Right atrium auricular region (tissue), 2 donors: ENCODE measurements at places on chromosomes 2 and 18.

GRCh38 chr2:72118386-72118785, 29.3 kb downstream of the CYP26B1 start:
- no peaks in the 10 kb centered on the region for H3K27me3 ChIP-seq
- DNase-seq, result peak; percentile 34
- H3K4me3 ChIP-seq, result no peak overlapping the region

GRCh38 chr18:26252411-26252810, 26.2 kb downstream of the TAF4B start:
- H3K4me3 ChIP-seq, result no peak overlapping the region
- no peak overlapping the region for H3K27ac ChIP-seq
- H3K27me3 ChIP-seq, result no peaks in the 10 kb centered on the region
- no peaks in the 10 kb centered on the region for H3K36me3 ChIP-seq
- DNase-seq, result no peak

GRCh38 chr2:215849771-215850170, 163.6 kb downstream of the MREG start:
- no peaks in the 10 kb centered on the region for H3K27me3 ChIP-seq
- H3K36me3 ChIP-seq, result no peaks in the 10 kb centered on the region
- H3K27ac ChIP-seq, result peak overlapping the region; percentile 59
- H3K4me1 ChIP-seq, result no peaks in the 10 kb centered on the region
- H3K4me3 ChIP-seq, result no peak overlapping the region

- H3K4me1 ChIP-seq, result no peaks in the 10 kb centered on the region
Measured at GRCh38 chr2:33812707-33813106, 213.6 kb upstream of the FAM98A start.

DNA sequence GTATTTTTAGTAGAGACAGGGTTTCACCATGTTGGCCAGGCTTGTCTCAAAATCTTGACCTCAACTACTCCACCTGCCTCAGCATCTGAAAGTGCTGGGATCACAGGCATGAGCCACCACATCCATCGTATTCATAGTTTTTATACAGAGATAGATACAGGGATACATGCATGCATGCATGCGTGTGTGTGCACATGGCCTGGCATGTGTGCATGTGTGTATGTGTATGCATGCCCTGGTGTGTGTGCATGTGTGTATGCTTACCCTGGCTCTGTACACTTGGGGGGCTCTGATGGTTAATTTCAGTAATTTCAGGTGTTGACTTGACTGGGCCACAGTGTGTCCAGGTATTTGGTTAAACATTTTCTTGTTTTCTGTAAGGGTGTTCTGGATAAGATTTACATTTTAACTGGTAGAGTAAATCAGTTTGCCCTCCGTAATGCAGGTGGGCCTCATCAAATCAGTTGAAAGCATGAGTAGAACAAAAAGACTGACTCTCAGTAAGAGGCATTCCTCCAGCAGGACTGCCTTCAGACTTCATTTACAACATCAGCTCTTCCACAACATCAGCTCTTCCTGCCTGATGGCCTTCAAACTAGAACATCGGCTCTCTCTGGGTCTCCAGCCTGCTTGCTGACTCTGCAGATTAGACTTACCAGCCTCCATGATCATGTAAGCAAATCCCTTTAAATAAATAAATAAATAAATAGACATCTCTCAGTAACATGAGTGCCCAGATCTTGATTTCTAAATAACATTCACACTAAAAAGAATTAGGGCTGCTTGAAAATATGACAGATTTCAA, 30.8 kb downstream of the SESTD1 start:
- no peaks in the 10 kb centered on the region for H3K36me3 ChIP-seq
- no peaks in the 10 kb centered on the region for H3K27me3 ChIP-seq
- no peak for DNase-seq
- H3K4me3 ChIP-seq, result no peak overlapping the region
- H3K4me1 ChIP-seq, result peaks cover 15% of the 10 kb centered on the region

- no peak overlapping the region for H3K27ac ChIP-seq
- DNase-seq, result no peak
- H3K36me3 ChIP-seq, result no peaks in the 10 kb centered on the region
- no peaks in the 10 kb centered on the region for H3K27me3 ChIP-seq
- no peak overlapping the region for H3K4me3 ChIP-seq
Measured at GRCh38 chr2:173983391-173983871, 18.3 kb upstream of the SP3 start.

GRCh38 chr18:11676867-11677266, 12.2 kb upstream of the GNAL start:
- no peaks in the 10 kb centered on the region for H3K36me3 ChIP-seq
- no peaks in the 10 kb centered on the region for H3K4me1 ChIP-seq
- H3K27me3 ChIP-seq, result no peaks in the 10 kb centered on the region

- H3K27me3 ChIP-seq, result no peaks in the 10 kb centered on the region
- DNase-seq, result no peak
- H3K27ac ChIP-seq, result no peak overlapping the region
- H3K36me3 ChIP-seq, result peaks cover 13% of the 10 kb centered on the region
Measured at GRCh38 chr2:229909090-229909489, 12.7 kb downstream of the TRIP12 start.

DNA sequence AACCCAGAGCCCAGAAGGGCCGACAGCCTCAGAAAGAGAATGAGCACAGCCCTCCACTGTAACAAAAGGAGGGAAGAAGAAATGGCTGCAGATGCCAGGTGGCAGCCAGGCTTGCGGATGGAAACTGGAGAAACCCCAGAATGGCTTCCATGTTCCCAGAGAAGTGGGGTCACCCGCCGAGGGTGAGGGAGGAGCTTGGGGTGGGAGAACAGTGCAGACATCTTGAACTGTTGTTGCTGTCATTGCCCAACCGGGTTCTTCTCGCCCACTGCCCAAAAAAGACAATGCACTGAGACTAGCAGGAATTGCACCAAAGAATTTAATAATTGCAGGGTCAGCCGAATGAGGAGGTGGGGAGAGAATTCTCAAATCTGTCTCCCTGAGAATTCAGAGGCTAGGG, 223.2 kb upstream of the RAB6C start:
- no peak overlapping the region for H3K4me3 ChIP-seq
- DNase-seq, result no peak
- no peaks in the 10 kb centered on the region for H3K4me1 ChIP-seq

- peaks cover 46% of the 10 kb centered on the region for H3K4me1 ChIP-seq
- H3K27me3 ChIP-seq, result no peaks in the 10 kb centered on the region
- H3K27ac ChIP-seq, result peak overlapping the region; percentile 84
- DNase-seq, result peak; percentile 98
Measured at GRCh38 chr2:216114714-216115531, 5.8 kb downstream of the XRCC5 start.

DNA sequence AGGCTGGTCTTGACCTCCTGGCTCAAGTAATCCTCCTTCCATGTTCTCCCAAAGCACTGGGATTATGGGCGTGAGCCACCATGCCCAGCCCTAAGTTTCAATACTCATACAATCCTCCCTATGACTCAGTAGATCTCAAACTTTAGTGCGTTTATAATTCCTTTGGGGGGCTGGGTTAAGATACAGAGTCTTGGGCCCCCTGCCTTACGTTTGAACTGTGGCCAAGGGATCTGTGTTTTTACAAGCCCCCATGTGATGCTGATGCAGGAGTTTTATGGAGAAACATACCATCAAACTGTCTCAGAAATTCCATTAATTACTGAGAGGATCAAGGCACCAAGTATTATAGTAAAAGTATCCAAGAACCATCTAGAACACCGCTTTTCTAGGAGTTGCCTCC, 38.2 kb upstream of the FAM136A start:
- H3K4me1 ChIP-seq, result no peaks in the 10 kb centered on the region
- H3K4me3 ChIP-seq, result no peak overlapping the region
- no peaks in the 10 kb centered on the region for H3K36me3 ChIP-seq
- no peak overlapping the region for H3K27ac ChIP-seq

DNA sequence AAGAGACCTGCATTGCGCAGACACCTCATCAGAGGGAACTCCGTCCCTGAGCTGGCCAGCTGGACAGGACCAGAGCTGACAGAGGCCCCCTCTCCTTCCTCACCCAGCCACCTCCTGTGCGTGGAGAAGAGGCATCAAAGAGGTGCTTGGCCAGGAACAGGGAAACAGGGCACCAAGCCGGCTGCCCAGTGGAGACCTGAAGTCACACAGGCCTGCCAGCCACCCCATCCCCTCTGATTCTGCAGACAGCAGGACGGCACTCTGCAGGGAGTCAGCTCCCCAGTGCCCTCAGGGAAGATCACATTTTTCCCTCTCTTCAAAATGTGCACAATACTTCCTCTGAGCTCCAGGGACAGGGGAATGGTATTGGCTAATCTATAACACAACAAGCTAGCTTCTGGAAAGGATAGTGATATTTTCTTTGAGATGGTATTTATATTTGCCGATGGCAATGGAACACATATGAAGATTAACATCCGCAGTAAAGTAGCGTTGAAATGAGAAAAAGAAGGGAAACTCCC, 30.5 kb downstream of the SLC1A4 start:
- DNase-seq, result no peak
- H3K27ac ChIP-seq, result no peak overlapping the region
- peaks cover 22% of the 10 kb centered on the region for H3K36me3 ChIP-seq
- no peaks in the 10 kb centered on the region for H3K27me3 ChIP-seq
- no peak overlapping the region for H3K4me3 ChIP-seq

DNA sequence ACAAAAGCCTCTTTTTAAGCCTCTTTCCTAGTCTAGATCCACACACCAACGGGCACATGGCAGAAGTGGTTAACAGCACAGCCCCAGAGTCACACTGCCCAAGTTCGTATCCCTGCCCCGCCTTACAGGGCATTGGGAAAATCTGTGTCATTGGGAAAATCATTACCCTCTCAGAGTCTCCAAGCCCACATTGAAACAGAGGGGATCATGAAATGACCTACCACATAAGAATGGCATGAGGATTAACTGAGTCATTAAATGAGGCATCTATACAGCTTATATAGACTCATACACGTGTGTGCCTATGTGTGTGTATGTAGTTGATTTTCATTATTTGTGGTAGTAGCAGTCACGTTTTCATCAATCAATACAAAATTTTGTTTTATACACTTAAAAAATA, 469.0 kb upstream of the POU3F3 start:
- no peaks in the 10 kb centered on the region for H3K4me1 ChIP-seq
- no peaks in the 10 kb centered on the region for H3K36me3 ChIP-seq
- no peak overlapping the region for H3K27ac ChIP-seq

- no peak overlapping the region for H3K4me3 ChIP-seq
- H3K4me1 ChIP-seq, result no peaks in the 10 kb centered on the region
Measured at GRCh38 chr2:179129574-179130238, 79.8 kb upstream of the CCDC141 start.

GRCh38 chr2:54353216-54353615, 97.2 kb upstream of the TSPYL6 start:
- H3K4me3 ChIP-seq, result no peak overlapping the region
- no peak overlapping the region for H3K27ac ChIP-seq
- H3K36me3 ChIP-seq, result no peaks in the 10 kb centered on the region
- no peaks in the 10 kb centered on the region for H3K27me3 ChIP-seq
- DNase-seq, result no peak

DNA sequence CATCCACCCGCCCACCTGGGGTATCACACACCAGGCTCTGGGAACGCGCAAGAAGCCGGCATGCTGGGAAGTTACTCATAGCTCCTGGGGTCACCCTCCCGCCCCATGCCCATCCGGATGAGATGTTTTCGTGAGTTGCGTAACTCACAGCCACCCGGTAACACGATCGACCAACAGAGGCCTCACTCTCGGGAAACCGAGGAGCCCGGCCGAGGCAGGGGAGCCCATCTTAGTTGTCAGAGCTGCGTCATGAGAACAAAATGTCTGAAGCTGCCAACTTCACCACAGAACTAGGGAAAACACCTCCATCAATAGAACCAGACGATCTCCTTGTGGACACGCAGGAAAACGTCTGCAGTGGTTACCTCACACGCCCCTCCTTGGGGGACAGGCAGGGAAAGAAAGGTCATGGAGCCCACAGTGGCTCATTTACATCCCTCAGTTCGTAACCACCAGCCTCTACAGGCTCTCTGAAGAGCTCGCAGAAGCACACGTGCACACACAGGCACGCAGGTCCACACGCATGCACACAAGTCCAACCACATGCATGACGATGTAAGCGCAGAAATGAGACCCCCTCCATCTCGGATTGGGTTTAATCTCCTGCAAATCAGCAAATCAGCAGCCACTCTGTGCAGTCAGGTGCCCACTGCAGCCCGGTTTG, 26.2 kb downstream of the ADI1 start:
- H3K27ac ChIP-seq, result peak overlapping the region; percentile 55
- H3K27me3 ChIP-seq, result no peaks in the 10 kb centered on the region
- H3K4me1 ChIP-seq, result peaks cover 13% of the 10 kb centered on the region
- H3K36me3 ChIP-seq, result peaks cover 28% of the 10 kb centered on the region
- H3K4me3 ChIP-seq, result no peak overlapping the region

GRCh38 chr18:9575558-9575957, 38.8 kb downstream of the PPP4R1 start:
- no peak overlapping the region for H3K27ac ChIP-seq
- DNase-seq, result peak; percentile 84
- peaks cover 22% of the 10 kb centered on the region for H3K36me3 ChIP-seq
- H3K27me3 ChIP-seq, result no peaks in the 10 kb centered on the region

DNA sequence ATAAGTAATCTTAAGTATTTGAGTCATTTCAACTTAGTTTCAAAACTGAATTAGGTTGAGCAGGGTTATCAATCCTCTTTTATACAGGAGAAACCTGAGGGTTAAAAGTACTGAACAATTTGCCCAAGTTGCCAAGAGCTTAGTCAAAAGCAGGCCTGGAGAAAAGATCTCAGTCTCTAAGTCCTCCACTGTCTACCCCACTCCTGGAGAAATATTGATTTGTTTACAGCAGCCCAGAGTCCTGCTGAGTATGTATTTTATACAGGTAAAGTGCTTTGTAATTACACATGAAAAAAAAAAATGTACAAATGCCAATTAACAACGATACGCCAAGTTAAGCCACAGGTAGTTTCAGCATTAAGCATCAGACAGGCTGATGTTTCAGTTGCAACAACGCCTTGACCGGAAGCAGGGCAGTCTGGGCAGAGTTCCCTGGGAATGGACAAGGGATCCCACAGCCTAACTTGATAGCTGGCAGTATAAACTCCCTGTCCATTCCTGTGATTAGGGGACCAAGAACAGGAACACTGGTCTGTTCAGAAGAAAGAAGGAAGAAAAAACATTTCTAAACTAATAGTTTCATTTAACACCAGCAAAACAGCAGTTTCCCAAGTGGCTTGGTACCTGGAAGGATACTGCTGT, 132.9 kb downstream of the MYO5B start:
- H3K27ac ChIP-seq, result no peak overlapping the region
- no peak for DNase-seq
- no peak overlapping the region for H3K4me3 ChIP-seq
- no peaks in the 10 kb centered on the region for H3K27me3 ChIP-seq
- no peaks in the 10 kb centered on the region for H3K4me1 ChIP-seq

GRCh38 chr2:45761635-45762034, 110.2 kb downstream of the PRKCE start:
- H3K27me3 ChIP-seq, result no peaks in the 10 kb centered on the region
- H3K27ac ChIP-seq, result no peak overlapping the region
- no peak for DNase-seq
- H3K36me3 ChIP-seq, result no peaks in the 10 kb centered on the region
- H3K4me1 ChIP-seq, result peaks cover 31% of the 10 kb centered on the region

DNA sequence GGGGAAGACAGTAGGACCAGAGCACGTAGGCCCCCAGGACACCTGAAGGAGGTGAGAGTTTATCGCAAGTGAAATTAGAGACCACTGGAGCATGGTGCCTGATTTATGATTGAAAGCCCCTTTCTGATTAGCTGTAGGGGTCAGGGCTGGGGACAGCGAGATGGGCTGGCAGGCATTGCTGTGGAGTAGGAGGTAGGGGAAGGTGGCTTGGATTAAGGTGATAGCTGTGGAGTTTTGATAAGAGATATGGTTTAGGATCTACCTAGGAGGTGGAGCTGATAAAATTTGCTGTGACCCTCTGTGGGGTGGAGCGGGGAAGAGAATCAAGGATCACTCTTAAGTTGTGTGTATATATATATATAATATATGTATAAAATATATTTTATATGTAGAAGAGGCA, 157.5 kb downstream of the CD8B2 start:
- no peaks in the 10 kb centered on the region for H3K27me3 ChIP-seq
- H3K27ac ChIP-seq, result no peak overlapping the region
- no peak for DNase-seq
- no peak overlapping the region for H3K4me3 ChIP-seq
